ENCODE measurements at places on chromosomes 3 and 15.

GRCh38 chr3:70754314-70754713, 441.9 kb upstream of the MDFIC2 start:
- ATAC-seq: no peak

DNA sequence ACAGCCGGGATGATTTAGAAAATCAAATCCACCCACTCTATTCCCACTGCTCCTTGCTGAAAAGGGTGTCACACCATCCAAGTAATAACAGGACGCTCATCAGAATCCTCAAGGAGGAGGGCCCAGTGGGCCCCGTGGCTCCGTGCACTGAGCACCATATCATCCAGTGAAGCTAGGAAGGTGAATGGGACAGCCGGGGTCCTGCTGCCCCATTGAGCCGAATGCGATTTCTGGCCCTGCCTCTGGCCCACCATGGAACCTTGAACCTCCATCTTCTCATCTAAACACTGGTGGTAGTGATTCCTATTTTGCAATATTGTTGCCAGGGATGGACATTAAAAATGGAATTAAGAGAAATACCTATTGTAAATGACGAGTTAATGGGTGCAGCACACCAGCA, 99.1 kb upstream of the SLC6A11 start:
- no peak for ATAC-seq

GRCh38 chr15:77122576-77122975, 51.7 kb upstream of the TSPAN3 start:
- no peak for ATAC-seq

- ATAC-seq: no peak
Observed at GRCh38 chr3:115996420-115997108, 373.3 kb downstream of the GAP43 start.

DNA sequence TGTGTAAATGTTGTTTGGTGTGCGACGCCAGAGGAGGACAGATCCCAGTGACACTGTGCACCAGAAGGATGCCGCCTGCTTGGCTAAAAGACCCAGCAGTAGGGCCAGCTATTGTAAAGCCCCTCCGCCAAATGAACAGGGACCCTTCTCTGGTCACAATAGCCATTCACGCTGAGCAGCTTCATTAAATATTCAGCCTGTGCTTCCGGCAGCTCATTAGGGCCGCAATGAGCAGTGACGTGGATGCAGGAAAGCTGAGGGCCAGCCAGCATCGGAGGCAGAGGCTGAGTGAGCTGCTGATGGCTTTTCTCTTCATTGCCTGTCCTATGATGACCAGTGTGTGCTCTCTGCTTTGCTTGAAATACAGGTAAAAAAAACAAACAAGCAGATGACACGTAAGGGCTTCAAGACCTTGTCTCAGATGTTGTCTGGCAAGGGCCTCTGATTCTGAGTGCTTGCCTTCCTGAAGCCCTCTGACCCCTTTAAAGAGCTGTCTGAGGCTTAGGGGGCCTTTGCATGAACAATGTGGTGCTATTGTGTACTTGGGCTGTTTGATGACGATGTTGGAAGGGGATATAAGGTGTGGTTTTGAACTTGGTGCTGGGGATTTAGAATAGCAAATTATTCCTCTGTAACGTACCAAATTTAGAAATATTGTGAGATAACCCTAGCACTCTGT, 130.4 kb downstream of the FEZF2 start:
- ATAC-seq: no peak
